ENCODE measurements at places on chromosomes 1 and 21.

- no peak for DNase-seq
Measured at GRCh38 chr1:6185151-6185550, 5.0 kb upstream of the CHD5 start.

DNA sequence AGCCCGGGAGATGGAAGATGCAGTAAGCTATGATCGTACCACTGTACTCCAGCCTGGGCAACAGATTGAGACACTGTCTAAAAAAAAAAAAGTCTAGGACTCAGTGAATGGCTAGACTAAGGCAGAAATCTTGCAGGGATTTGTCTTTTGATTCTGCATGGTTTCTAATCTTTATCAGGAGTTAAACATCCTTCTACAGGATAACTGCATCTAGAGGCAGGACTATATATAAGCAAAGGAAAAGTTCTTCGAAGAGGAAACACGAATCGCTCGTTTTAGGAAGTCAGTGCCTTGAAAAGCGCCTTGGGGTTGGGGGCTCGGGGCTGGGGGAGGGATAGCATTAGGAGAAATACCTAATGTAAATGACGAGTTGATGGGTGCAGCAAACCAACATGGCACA, 602 bp upstream of the UFC1 start:
- no peak for DNase-seq

DNA sequence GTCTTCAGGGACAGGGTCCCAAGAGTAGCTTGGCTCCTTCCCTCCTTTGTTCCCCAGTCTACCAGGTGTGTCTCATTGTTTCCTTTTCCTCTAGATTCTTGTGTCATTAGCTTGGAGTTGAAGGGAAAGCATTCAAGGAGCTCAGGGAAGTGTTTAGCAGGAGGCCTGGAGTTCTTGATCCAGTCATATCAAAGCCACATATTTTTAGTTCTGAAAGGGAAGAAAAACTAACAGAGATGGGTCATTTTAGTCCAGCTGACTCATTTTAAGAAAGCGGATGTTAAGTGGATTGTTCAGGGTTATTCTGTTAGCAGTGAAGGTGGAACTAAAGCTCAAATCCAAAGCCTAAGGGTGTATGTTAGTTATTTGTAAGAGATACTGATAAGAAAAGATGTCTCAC, 721 bp downstream of the C1orf54 start:
- DNase-seq: no peak

GRCh38 chr21:42304556-42305454, 10.4 kb downstream of the TFF3 start:
- no peak for DNase-seq

DNA sequence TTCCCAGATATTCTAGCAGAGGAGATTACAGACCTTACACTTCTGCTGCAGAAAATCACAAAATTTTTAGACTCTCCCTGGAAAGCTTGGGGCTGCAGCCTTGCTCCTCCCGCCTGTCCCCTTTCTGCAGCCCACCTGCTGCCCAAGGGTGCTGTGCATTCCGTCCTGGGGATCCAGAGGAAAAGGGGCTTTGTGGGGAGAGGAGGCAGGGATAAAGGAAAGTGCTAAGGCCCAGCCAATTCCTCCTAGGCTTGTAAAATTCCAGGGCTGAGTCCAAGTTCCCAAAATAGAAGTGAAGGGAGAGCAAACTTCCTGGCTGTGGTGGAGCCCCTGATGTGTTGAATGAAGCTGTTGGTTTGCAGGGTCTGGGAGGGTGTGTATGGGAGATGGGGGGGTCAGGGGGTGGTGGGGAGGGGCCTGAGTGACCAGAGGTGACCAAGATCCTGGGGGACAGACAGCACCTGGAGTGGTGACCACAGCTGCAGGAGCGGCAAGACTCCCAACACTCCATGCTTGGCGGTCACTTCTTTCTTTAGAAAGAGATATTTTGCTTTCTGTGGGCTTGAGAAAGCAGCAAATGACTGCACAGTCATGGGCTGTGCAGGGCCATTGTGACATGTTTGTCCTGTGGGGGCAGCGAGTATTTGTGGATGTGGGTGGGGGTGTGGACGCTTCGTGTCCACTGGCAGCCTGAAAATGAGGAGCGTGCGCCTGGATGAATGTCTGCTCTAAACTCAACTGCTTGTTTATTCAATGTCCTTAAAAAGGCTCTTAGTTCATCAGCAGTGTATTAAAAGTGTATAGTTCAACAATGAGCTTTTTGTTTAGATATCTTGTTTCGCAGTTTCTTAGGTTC, 68.4 kb downstream of the TLR5 start:
- DNase-seq: no peak

GRCh38 chr1:204288021-204288588, 71.6 kb downstream of the PLEKHA6 start:
- no peak for DNase-seq

- no peak for DNase-seq
Measured at GRCh38 chr1:29523136-29523535, 286.8 kb downstream of the PTPRU start.

GRCh38 chr1:66788231-66788939, 12.7 kb downstream of the INSL5 start:
- no peak for DNase-seq

DNA sequence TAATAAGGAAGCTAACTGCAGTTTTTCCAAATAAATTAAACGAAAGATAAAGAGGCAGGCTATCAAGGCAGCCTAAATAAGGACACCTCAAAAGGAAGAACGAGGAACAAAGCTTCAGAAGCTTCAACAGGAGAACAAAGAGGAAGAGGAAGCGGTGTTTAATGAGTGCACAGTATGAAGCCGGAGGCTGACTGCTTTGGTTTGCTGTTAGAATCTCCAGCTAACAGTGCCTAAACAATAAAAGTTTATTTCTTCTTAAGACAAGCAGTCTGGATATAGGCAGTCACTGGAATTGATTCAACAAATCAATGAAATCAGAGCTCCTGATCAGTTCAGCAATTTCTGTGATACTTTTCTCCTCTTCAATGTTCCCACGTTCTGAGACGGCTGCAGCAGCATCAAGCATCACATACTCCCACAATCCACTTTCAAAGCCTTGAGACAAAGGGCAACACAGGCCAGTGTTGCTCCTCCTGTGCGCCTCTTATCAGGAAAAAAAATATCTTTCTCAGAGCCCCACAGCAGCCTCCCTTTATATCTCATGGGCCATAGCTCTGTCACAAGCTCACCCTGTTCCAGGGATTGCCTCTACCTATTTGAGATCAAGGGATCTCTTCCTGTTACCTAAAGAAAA, 365.6 kb upstream of the ST6GALNAC5 start:
- DNase-seq: no peak

Measured in GM12892 (cell line).